Epithelial cell of umbilical artery (primary cell): ENCODE measurements at places on chromosomes 2 and 18. TPM values are rescaled to one million over a fixed set of nuclear protein-coding genes. Genes with fewer than 3 reads are reported as not detected.

Gene UPP2
- not detected in 2 replicates for total RNA-seq

Gene PARD6G
- total RNA-seq = 0.46 and 0.97 TPM in 2 replicates

Gene IL36RN
- not detected in 2 replicates for total RNA-seq

Gene GPR35
- total RNA-seq = 0.15 TPM in 1 of 2 replicates, not detected in the other

Gene SNTG2
- not detected in 2 replicates for total RNA-seq

Gene RIT2
- not detected in 2 replicates for total RNA-seq

Gene ZC3H6
- total RNA-seq = 1.4 and 1.9 TPM in 2 replicates

Gene ZAP70
- not detected in 2 replicates for total RNA-seq

Gene NOSTRIN
- total RNA-seq = under 0.01 and 0.15 TPM in 2 replicates

Gene KIF5C
- under 0.01 TPM in 2 replicates for total RNA-seq

Gene TMSB10
- 10,619 and 10,627 TPM in 2 replicates for total RNA-seq

Gene CFC1
- total RNA-seq = not detected in 2 replicates
